ENCODE measurements at places on chromosomes 5 and 9. TPM values are rescaled to one million over a fixed set of nuclear protein-coding genes. Genes with fewer than 3 reads are reported as not detected.

DNA sequence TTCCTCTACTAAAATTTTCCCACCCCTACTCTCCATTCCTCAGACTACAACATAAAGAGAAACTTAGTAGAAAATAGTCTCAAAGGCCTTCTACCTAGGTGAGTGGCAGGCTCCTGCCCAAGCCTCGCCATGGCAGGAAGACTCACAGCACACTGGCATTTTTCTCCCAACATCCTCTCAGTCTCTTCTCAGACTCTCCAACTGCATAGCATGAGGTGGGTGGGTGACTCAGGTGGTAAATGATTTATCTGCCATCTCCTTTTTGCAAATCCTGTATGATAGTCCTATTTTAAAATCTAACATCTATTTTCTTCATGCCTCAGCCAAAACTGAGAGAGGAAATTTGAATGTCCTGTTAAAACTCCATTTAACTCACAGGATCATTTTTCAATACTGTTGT lies 33.5 kb upstream of the GRIA1 start:
- no peak overlapping the region for H3K27ac ChIP-seq
- no peak for DNase-seq
- H3K27me3 ChIP-seq, result no peaks in the 10 kb centered on the region
- no peaks in the 10 kb centered on the region for H3K36me3 ChIP-seq

DNA sequence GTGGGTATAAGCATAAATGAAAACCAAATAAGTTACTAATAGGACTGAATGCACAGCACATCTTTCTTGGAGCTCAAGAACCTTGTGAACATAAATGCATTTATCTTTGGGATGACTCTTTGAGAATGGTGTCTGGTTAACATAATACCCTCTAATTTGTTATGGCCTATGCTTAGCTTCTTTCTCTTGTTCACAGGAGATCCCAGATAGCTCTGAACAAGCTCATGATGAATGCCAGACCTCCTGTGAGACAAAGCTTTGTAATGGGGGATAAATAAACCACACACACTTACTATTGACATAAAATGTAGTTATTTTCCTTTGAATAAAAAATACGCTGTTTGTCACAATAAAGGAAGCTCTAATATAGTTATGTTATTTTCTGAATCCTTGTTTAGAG lies 111.5 kb downstream of the PSAT1 start:
- no peaks in the 10 kb centered on the region for H3K36me3 ChIP-seq
- no peaks in the 10 kb centered on the region for H3K27me3 ChIP-seq
- no peak overlapping the region for H3K4me3 ChIP-seq
- H3K27ac ChIP-seq, result no peak overlapping the region

The TICAM2 gene
- 2.1 TPM for total RNA-seq

The QRFP gene
- not detected for total RNA-seq
